ENCODE measurements at places on chromosomes 4 and X. TPM values are rescaled to one million over a fixed set of nuclear protein-coding genes. Genes with fewer than 3 reads are reported as not detected.

Gene ASMT
- 0.50 TPM for total RNA-seq

Gene IL2
- 3.7 TPM for total RNA-seq

Gene TMPRSS11A
- not detected for total RNA-seq

Gene RPGR
- total RNA-seq, result 18.2 TPM

Gene SATL1
- total RNA-seq, result not detected

Gene RTL9
- not detected for total RNA-seq

Gene DMRTC1B
- 2.3 TPM for total RNA-seq

Gene LINC00632
- total RNA-seq, result 10.8 TPM

Gene RFC1
- total RNA-seq, result 104 TPM

Gene ODAPH
- total RNA-seq, result not detected

Gene PARM1
- 0.06 TPM for total RNA-seq

Gene ARR3
- total RNA-seq, result not detected

Gene SERTM2
- not detected for total RNA-seq

Gene ETDB
- not detected for total RNA-seq

Gene PNMA3
- 2.5 TPM for total RNA-seq

Gene PWWP3B
- total RNA-seq, result not detected

Gene ARL9
- not detected for total RNA-seq

Gene SCARB2
- total RNA-seq, result 34.4 TPM

Gene PROM1
- not detected for total RNA-seq

Gene NSUN7
- total RNA-seq, result 0.14 TPM

Gene ABLIM2
- 2.5 TPM for total RNA-seq

Gene UGT2A3
- not detected for total RNA-seq

Gene NDUFC1
- total RNA-seq, result 23.3 TPM

Gene ATOH1
- total RNA-seq, result not detected

Gene SPIN4
- 1.1 TPM for total RNA-seq

Gene RNF150
- total RNA-seq, result not detected

Gene PLCXD1
- 35.8 TPM for total RNA-seq

Gene HAND2
- total RNA-seq, result not detected

Gene CCDC158
- not detected for total RNA-seq

Gene TLR2
- total RNA-seq, result 2.8 TPM

Gene HTRA3
- not detected for total RNA-seq

Gene HPGDS
- total RNA-seq, result not detected

Gene POLN
- total RNA-seq, result 2.3 TPM

Gene CLNK
- 0.05 TPM for total RNA-seq

Gene MGARP
- not detected for total RNA-seq

Gene POU3F4
- total RNA-seq, result not detected

Gene SSX3
- total RNA-seq, result not detected

Gene DAPP1
- 9.1 TPM for total RNA-seq

Gene PRKG2
- 0.27 TPM for total RNA-seq

All from CD4-positive, alpha-beta T cell (primary cell).